ENCODE measurements at places on chromosomes 13 and 19.

DNA sequence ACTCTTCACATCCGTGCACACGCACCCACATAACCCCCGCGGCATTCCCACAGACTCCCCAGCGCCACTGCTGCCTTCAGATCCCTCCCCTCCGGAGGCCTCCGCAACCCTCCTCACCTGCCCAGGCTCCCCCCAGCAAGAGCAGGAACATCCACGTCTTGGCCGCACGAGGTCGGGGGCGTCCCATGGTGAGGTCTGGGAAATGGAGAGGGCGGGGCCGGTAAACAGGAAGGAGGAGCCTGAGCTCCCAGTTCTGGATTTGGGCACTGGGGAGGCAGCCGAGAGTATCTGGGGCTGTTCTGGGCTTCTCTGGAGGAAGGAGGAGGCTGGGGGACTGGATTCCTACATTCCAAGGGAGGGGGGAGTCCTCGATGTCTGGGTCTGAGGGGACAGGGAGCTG, 423 bp downstream of the KLK8 start:
- no peak for DNase-seq

- no peak for DNase-seq
Observed at GRCh38 chr13:103730407-103730806, 664.2 kb upstream of the SLC10A2 start.

DNA sequence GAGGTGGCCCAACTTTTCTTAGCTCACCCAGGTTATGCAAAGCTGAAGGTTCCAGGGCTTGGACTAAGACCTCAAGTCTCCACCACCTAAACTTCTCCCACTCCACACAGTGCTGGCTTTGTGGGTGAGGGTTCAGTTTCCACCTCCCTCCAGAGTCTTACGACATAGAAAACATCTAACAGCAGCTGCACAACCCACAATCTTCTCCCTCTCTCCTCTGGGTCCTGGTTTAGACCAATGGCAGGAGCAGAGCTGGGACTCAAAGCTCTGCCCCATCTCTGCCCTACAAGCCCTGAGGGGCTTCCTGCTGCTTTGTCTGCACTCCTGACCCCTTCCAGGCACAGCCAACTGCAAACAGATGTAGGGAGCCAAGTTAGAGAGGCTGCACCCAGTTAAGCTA, 16.0 kb downstream of the IRGC start:
- no peak for DNase-seq

DNA sequence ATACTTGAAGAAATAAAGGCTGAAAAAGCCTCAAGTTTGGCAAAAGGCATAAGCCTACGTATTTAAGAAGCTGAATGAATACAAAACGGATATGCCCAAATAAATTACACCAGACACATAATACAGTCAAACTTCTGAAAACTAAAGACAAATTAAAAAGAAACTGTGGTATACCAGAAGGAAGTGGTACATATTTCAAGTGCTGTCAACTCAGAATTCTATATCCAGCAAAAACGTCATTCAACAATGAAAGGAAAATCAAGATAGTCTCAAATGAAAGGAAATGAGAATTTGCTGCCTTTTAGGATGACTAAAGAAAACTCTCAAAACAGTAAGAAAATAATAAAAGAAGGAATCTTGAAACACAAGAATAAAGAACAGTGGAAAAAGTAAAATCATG, 69.5 kb downstream of the POLR1D start:
- DNase-seq, result no peak

DNA sequence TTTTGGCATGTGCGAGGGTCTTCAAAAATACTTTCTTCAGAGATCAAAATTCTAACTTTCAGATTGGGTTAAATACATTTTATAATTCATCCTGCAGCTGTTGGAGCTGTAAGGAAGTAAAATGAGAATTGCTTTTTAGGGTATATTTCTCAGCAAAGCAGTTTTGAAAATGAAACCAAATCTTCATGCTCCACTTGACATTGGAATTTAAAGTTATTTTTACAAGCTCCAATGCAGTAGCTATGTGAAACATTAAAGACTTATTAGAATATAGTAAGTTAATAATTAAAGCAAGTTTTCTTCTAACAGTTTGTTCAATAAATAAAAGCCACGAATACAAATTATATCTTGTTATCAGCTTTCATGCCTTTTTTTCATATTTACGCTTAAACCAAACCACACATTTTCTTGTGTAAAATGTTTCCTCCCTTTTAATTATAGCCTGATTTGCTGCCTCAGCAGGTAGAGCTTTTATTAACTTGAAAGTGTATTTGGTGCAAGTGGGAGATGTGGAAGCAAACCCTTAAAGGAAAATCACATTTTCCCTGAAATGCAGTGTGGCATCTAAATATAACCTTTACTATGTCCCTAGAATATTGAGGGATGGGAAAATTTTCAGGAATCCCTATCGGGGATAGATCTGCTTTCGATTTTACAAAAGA, 12.4 kb upstream of the MICU2 start:
- DNase-seq, result no peak

DNA sequence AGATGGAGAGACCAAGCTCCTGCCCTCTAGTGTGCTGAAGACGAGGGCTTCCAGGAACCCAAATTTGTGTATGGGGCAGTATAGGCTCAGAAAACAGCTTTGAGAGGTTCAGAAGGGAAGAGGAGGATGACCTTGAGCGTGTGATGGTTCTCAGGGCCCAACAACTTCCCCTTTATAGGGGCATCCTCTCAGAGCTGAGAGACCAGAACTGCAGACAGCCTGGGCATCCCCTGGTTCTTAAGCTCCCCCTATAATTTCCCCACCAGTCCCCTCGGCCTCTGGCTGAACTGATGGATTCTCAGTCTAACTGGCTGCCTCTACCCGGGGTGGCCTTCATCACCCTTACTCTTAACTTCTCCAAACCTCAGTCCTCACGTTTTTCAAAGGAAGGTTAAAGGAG, 167.5 kb downstream of the URI1 start:
- no peak for DNase-seq

- DNase-seq, result no peak
Observed at GRCh38 chr19:58387338-58388174, 487 bp downstream of the RPS5 start.

GRCh38 chr19:40862785-40863184, 12.5 kb upstream of the CYP2A6 start:
- no peak for DNase-seq

- DNase-seq, result no peak
Observed at GRCh38 chr19:32289566-32290210, 55.7 kb upstream of the ZNF507 start.

DNA sequence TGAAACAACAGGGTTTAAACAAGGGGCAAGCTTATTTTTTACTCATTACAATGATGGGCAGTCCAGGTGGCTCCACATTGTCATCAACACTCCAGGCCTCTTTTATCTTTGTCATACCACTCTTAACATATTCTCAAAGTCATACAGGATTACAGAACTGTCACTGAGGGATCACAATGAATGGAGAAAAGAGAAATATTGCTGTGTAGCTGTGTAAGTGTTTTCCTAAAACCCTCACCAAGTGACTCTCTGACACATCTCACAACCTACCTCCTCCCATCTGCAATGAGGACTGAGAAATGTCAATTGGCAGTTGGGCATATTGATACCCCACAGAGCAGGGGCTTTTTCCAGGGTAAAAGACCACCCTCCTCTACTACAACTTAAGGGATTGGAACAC, 562.1 kb downstream of the TBC1D4 start:
- no peak for DNase-seq

DNA sequence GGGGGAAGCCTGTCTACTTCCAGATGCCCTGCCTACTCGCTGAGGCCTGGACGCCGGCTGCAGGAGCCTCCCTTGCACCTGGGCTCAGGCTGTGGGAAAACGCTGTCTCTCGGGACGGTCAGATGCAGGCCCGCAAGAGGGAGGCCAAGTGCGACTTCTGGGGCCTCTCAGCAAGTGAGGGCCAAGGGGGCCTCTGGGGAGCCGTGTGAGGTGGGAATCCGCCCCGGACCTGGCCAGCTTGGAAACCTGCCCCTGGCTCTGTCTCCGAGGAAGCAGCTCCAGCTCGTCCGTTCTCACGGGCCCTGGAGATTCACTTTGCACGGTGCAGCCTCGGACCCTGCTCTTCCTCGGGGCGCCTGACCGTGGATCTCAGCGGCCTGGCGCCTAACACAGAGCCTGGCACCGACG, 11.4 kb upstream of the CRTC1 start:
- no peak for DNase-seq

DNA sequence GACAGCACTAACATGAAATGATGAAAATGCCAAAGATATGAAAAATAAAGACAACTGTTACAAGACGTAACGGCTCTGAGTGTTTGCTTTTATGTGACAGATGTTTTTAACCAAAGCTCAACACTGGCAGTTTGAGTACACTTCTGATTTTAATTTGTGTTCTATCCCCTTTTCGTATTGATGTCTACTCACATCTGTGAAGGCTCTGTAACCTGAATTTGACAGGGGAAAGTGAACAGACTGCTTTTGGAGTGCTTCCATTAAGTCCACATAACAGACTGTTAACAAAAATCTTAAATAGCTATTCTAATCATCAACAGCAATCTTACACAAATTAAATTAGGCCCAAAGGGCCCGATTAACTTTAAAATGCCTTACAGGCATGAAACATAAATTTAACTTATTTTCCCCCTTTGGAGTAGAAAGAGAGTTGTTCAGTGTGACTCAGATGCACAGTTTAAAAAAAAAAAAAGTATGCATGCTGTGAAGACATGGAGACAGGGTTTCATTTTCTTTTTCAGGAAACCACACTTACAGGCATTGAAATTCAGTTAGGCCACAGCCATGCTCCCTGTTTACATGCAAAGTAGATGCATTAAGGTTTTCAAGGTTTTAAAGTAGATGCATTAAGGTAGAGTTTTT, 16.3 kb upstream of the RNASEH2B start:
- peak; percentile 66 for DNase-seq

DNA sequence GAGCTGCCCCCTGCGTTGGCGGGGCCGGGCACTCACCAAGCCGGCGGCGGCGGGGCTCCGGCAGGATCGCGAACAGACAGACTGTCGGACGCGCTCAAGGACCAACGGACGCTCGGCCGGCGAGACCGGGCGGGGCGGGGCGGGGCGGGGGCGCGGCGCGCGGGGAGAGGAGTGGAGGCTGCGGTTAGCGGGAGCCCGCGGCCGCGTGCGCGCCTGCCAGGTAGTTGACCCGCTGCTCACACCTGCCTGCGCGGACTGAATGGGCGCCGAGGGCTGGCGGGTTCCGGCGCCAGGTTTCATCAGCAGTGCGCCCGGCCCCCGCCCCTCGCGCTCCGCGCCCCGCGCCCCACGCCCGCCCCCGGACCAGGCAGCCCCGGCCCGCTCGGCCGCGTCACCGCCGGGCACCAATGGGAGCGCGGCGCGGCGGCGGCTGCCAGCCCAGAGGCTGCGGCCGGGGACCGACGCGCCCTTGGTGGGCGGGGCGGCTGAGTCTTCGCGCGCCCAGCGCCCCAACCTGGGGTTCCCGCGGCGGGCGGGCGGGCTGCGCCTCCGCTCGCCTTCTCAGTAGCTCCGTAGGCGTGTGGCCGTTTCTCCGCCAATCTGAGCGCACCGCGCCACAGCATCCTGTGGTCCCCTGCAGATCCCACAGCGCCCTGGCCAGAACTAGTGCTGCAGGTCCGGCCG, at the start of gene SLC7A1:
SLC7A1 (minus strand) TSS at position 309 of the 684 bp plus-strand sequence. CDS start 59,500 bp downstream, outside the sequence.
- DNase-seq, result peak; percentile 85

DNA sequence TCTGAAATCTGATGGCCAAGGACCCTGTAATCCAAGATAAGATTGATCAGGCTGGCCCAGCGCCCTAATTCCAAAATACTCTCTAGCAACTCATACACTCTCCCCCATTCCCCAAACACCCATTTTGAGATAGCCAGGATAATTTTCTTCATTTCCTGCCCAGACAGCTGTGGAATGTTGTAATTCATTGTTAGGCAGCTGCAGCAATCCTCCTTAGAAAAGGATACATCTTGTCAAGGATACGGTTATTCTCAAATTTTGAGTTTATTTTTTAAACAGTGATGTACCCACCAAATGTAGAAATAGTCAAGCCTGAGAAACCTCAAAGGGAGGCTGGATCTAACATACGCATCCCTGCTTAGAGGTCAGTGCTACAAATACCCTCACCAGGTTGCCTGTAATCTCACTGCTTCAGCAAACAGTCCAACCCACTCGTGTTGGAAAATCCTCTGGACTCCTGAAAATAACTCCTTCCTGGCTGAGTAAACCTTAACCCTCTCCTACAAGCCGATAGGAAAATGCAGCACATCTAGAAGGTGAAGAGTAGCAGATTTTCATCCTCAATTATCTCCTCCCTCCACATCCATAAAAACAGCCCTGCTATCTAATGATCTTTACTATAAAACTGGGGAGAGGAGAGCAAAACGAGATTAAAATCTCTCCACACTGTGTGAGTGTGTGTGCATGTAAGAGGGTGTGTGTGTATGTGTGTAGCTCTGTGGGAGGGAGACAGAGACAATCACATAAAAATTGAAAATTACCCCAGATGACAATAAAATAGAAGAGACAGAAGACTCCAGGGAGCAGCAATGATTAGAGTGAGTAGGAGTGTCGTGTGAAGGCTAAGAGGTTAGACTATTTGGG, 683.1 kb downstream of the DIAPH3 start:
- no peak for DNase-seq

GRCh38 chr13:98226496-98226895, 49.4 kb upstream of the RNF113B start:
- DNase-seq, result no peak

DNA sequence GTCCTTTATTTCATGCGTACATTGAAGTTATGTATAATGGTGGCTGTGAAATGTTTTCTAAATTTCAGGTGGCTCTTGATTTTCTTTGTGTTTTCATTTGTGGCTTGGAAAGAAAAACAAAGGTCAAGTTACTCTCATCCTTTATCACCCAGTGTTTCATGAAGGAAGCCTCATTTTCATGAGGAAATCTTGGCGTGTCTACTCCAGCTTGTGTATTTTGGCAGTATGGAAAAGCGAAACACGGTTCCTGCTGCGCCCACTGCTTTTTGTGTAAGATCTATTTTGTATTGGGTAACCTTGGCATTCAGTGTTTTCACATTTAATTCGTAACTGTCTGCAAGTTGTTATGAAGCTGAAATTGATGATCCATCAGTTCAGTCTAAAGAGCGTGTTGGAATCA, 147.0 kb upstream of the RNF113B start:
- DNase-seq, result no peak

All from CD4-positive, alpha-beta T cell treated with Interleukin-4 for 1 hour (primary cell).